ENCODE measurements at places on chromosomes 2 and 18.

DNA sequence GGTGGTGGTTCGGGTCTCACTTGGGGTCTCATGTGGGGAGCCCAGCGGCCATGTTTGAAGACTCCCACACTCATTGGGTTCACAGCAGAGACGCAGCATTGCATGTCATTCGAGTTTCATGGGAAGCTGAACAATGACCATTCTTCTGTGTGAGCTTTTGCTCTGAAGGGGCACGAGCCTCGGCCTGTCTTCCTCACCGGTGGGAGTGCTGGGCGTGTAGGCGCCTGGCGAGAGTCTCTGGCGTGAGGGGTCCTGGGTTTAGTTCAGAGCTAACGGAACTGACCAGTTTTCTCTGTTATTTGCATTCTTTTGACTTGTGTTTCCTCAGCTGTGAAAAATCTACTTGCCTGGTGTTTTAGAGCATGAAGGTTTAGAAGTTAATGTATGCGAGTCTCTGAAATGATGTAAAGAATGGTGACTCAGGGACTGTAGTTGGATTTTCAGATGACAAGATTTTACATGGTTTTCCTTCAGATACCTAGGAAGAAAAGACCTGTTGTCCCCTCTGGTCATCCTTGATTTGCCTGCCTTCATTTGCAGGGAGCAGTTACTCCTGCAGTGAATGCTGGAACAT lies 98.1 kb downstream of the ARMC9 start:
- DNase-seq = no peak

GRCh38 chr2:24259316-24259715 lies 84.5 kb downstream of the FAM228A start:
- DNase-seq = no peak

GRCh38 chr18:49519101-49519971 lies 32.3 kb upstream of the C18orf32 start:
- DNase-seq = no peak

DNA sequence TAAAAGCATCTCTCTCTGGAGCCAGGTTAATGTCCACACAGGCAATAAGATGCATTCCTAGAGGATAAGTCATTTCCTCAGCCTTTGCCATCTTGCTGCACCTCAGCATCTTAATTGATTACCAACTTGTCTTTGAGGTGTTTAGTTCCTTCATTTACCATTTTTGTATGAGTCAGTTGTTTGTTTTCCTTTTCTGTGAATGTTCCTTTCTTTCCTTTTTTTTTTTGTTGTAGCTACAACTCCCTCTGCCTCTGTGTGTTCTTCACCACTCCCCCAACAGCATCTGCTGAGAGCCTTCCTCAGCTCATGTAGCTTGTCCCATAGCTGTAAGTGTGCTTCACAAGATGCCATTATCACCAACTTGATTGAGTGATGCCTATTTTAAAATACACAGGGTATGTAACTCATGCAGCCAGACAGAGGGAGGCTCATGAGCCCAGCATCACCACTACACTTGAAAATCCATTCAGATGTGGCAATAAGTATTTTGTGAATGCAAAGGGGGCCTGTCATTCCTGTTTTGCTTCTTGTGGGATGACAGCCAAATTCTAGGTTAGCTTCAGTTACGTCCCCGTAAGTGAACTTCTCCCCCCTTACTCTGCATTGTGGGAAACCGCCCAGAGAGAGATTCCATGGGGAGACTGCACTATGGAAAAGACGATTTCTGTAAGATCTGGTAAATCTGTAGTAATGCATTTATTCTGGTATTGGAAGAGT lies 315.9 kb upstream of the ZEB2 start:
- no peak for DNase-seq

DNA sequence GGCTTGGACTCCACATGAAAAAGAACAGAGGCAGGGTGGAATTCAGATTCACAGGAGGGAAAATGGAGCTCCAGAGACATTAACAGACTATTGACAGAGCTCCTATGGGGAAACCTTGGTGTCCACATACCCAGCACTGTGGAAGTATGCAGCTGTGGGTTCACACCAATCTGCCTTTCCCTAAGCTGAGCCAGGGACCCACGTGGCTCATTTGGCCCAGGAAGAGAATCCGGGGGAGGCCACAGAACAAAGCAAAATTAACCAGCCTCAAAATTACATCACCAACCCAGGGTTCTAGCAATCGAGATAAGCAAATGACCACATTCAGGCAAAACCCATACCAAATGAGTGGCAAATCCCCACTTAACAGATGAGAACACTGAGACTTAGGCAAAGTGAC lies 105.8 kb upstream of the TWIST2 start:
- no peak for DNase-seq

DNA sequence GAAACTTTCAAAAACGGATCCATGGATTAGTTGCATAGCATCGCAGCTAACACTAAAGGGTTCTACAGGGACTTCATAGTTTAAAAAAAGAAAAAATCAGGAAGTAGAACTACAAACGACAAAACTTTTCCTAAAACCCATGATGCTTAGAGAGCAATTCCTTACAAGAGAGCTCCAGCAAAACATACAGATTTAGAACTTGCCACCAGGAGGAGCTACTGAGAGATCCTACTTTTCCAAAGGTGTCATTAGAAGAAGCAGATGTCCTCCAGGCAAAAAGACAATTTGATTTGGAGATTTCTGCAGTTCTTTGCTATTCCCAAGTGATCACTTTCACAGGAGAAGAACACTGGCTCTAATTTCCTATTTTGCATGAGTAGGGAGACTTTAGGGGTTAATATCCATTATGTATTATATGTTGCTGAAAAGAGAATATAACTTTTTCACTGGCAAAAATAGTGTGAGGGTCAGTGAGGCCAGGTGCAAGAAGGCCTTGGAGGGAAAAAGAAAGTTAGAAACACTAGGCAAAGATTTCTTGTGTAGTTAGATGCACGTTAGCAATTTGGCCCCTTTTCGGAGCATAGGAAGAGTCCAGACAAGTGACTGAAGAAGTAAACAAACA lies 436.2 kb downstream of the SUCLG1 start:
- DNase-seq = peak; percentile 6

DNA sequence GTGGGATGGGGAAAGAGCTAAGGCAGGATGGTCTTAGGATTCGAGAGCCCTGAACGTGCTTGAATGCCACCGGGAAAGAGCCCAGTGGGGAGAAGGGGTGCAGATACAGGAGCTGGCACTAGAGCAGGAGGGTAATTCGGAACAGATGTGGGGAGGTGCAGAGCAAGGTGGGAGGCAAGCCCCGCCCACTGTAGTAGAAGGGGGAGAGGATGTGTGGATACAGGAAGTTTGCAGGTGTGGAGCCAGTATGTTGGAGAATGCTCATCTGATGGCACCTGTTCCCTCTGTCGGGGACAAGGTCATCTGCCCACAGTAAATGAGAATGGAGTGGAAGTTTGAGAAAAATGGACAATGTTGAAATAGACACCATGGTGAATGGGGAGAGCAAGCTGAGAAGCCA lies 28.8 kb downstream of the CHST10 start:
- DNase-seq = no peak

- no peak for DNase-seq
Measured at GRCh38 chr2:8538931-8539621, 142.8 kb upstream of the ID2 start.

DNA sequence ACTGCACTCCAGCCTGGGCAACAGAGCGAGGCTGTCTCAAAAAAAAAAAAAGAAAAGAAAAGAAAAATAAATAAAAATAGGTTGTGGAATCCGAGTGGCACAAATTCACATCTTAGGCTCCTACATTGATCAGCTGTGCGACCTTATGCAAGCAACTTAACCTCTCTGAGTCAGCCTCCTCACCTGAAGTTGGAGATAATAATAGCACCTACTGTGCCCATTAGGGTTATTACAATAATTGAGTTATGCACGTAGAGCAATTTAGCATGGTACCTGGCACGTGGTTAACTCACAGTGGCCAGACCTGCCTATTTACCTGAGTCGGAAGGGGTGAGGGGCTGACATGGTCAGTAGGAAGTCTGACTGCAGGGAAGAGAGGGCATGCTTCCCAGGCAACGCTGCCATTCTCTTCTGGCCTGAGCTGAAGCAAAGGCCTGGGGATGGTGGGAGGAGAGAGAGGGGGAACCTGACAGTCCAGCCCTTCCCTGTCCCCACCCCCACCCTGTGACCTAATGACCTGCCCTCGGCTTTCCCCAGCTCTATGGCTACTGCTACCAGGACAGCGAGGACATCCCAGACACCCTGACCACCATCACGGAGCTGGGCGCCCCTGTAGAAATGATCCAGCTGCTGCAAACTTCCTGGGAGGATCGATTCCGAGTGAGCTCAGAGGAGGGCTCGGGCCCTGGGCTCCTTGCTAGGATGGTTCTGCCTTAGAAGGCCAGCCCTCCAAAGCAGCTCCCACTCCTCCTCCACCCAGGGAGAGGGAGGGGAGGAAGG lies 5.1 kb downstream of the PKDCC start:
- no peak for DNase-seq

DNA sequence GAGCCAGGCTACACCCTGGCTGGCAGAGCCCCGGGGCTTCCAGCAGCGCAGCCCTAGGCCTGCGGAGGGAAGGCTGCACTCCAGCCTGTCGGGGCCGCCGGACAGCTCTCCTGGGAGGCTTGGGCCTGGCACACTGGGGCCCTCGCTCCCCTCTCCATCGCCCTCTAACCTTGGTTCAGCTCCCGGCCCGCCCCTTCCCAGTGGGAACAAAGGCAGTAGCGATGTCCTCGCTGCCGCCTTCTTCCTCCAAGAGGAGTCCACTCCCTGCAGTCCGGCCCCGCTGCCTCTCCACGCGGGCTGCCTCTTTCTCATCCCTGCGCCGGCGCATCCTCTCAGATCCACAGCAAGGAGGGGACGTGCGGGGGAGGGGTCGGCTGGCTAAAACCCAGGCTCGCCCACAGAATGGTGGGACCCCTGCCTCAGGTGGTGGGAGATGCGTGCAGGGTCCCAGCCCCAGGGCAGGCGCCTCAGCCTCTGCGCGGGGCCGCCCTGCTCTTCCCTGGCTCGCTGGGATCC lies 138.1 kb downstream of the TWIST2 start:
- no peak for DNase-seq

DNA sequence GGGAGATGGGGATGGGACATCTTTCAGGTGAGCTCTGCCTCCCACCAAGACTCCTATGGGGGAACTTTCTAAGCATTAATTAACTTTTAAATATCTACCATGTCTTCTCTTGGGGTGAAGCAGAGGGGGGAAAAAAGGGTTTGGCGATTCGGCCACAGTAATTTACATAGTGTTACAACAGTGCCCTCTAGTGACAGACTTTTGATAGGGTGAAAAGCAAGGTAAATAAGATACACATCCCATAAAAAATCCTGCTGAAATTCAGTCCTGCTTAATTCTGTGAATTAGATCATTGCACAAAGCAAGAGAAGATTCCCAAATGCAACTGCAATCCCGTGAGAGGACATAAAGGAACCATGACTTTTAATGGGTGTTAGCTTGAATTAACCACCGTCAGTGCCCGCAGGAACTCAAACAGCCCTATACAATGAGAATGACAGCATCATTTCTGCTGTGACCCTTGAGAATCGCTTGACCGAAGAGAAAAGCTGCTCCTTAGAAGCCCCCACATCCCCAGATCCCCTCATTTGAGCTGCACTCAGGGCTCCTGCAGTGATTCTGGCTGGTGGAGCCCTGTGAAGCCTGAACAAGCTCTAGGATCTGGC lies 32.8 kb downstream of the FAM124B start:
- DNase-seq = no peak

DNA sequence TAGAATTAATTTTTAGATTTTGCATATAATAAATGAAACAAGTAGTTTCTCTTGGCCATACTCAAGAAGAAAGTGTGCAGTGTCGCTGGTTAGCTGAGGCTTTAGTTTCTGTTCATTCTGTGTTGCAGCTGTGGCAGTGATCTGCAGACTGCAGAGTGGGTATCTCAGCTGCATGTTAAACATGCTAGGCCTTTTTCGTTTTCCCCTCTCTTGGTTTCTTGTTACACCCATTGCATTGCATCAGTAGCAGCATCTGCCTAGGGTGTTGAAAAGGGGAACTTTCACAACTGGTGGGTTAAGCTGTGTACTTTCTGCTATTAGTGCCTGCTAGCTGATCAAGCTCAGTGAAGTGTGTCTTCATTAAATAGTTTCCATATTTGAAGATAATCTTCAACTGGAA lies 51.3 kb downstream of the ACSL3 start:
- DNase-seq = no peak

DNA sequence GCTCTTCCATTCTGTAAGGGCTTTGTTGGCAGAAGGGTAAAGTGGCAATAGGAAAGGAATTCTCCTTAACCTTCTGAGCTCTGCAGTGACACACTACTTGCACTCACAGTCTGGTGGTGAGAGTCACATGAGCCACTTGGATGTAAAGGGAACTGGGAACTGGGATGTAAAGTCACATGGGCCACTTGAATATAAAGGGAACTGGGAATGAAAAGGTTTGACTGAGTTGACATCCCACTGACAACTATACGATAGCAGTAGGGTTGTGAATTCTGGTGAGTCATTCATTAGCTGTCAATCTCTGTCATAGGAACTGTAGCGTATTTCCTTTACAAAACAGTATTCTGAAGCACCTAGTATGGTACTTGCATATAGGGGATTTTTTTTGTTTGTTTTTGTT lies 5.5 kb downstream of the RPE start:
- no peak for DNase-seq

DNA sequence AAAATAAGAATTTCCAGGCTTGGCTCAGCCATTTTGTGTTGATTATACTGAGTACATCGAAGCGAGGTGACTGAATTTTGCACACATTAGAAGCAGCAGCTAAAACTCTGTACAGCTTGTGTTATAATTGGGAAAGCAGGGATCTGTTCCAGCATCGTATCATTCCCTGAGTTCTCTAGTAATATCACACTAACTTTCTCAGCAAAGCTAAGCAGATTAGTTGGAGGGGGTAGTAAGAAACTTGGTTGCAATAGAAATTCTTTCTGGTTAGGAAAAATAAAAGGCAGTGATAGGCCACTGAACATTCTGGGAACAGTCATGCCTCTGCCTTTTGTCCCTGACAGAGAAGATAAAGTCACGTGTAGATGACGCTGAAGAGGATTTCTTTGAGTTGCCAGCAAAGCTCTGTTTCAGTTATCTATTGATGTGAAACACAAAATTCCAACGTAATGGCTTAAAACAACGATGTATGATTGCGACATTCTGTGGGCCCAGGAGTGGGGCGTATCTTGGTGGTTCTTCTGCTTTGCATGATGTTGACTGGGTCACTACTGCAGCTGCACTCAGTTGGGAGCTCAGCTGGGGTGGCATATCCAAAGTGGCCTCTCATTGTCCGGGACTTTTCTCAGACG lies 202.1 kb upstream of the MEX3C start:
- DNase-seq = no peak

DNA sequence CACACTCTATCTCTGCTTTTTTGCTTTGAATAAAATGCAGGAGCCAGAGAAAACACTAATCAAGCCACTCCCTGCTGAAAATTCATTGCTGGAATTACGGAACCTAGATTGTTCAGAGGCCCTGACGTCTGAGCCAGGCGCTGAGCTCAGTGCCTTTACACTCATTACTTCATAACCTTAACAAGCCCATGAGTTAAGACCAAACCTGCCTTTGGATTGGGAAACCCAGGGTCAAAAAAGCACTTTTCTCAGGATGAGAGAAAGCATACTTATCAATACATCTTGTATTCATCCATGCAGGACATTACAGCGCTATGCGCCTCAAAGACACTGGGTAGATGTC lies 762 bp downstream of the INO80C start:
- DNase-seq = no peak
